ENCODE measurements at places on chromosomes 11 and 22. TPM values are rescaled to one million over a fixed set of nuclear protein-coding genes. Genes with fewer than 3 reads are reported as not detected.

OR10A5 gene
- polyA plus RNA-seq, result not detected

C11orf86 gene
- not detected for polyA plus RNA-seq

SMDT1 gene
- 86.1 TPM for polyA plus RNA-seq

TREH gene
- polyA plus RNA-seq, result 1.0 TPM

BAIAP2L2 gene
- polyA plus RNA-seq, result 0.42 TPM

HARBI1 gene
- 3.3 TPM for polyA plus RNA-seq

TMPRSS5 gene
- polyA plus RNA-seq, result 0.66 TPM

PAX6 gene
- not detected for polyA plus RNA-seq

ELMOD1 gene
- 0.14 TPM for polyA plus RNA-seq

HEPN1 gene
- not detected for polyA plus RNA-seq

WNT7B gene
- 4.1 TPM for polyA plus RNA-seq

ME3 gene
- 17.6 TPM for polyA plus RNA-seq

THOC5 gene
- 55.8 TPM for polyA plus RNA-seq

KIAA1671 gene
- polyA plus RNA-seq, result 13.0 TPM

IGF2 gene
- 86.5 TPM for polyA plus RNA-seq

NXPE1 gene
- polyA plus RNA-seq, result 0.08 TPM

CD248 gene
- 66.5 TPM for polyA plus RNA-seq

HEPHL1 gene
- polyA plus RNA-seq, result not detected

KRTAP5-8 gene
- 0.15 TPM for polyA plus RNA-seq

PICK1 gene
- 19.4 TPM for polyA plus RNA-seq

PCNX3 gene
- 25.3 TPM for polyA plus RNA-seq
